ENCODE measurements at places on chromosomes 3 and 15.
A peak's percentile ranks its signal among the peaks of the same experiment; 100 is the strongest.

GRCh38 chr15:88125576-88125975, 131.0 kb downstream of the NTRK3 start:
- DNase-seq = no peak

DNA sequence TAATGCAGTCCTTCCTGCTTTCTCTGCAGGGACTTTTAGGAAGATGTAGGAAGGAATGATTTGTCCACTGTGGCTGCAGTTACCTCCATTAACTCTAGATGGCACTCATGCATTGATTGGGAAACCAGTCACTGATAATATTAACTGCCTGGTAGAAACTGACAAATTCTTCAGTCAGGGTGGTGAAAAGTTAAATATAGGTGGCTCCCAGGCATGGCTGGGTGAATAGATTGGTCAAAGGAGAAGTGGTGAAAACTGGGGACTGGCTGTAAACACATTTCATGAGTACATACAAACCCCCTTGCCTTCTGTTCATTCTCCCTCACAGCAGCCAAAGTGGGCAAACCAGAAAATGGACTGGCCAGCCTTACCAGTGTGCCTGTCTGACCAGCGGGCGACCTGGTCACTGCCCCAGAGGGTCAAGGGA, 333.4 kb downstream of the THSD4 start:
- DNase-seq = peak; percentile 60

- peak; percentile 8 for DNase-seq
These were observed 203.5 kb downstream of the RSRC1 start for GRCh38 chr3:158313338-158313927.

- no peak for DNase-seq
These were observed 5.3 kb upstream of the GCSAM start for GRCh38 chr3:112138219-112138969.

DNA sequence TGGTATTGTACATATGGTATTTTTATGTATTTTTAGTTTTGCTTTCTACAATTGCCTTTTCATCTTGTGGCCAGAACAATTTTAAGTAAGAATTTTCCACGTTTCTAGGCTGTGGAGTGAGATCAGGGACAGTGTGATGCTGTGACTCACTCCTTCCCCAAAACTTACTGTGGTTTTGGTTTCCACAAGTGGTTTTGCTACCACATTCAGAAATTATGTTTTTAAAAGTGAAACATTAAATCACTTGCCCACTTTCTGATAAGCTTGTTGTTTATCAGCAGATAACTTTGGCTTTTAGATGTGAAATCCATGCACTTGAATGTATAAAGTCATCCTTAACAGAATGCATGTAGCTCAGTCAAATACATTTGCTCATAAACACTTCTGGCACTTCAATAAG, 192.2 kb upstream of the THRB start:
- DNase-seq = no peak

DNA sequence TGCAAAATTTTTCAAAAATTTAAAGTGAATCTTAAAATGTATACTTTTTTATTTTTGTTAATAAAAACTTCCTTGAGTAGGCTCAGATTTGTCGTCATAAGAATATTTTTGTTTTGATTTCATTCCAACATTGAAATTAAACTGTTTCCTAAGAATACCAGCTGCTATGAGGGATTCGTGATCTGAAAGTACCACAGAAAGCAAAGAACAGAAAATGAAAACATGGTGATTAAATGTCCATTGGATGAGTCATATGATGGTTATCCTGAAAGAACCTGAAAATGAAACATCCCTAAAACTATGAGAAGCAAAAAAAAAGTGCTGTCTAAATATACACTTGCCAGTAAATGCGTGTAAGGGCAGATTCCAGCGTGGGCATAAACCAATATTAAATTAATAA, 143.8 kb downstream of the GMNC start:
- DNase-seq = no peak

DNA sequence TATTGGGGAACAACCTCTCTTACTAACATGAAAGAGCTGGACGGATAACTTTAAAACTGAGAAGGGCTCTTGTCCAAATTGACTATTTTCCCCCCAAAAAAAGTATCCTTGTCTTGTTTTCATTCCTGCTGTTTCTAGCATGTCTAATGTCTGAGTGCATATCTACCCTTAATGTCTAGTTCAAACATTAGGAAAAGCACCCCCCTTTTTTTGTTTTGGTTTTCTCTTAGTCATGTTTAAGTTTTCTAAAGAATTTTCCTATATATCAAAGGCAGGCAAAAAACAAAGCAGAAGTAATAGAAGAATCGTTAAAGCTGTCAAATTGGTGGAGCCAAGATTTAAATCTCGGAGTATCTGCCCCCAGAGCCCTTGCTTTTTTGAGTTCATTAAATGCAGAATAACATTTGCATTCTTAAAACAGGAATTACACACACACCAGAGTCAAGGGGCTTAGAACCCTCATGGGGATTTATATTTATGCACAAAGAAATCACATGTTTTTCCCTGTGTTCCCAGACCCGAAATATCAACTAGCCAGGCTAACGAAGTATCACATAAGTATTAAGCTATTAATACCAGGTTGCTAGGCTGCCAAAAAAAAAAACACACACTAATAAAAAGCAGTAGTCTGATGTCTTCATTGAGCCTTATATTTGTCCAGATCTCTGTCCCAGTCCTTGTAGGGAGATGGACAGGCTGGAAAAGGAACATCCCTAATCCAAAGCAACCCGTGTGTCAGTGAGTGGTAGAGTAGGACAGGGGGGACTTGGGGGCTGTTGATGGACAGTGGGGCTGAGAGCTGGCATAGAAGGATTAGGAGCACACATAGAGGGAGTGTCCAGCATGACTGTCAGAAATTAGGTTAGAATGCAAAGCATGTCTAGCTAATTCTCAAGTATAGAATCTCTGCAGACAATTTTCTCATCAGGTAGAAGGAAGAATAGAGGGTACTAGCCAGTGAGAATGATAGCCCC, 103.6 kb upstream of the BFSP2 start:
- no peak for DNase-seq

DNA sequence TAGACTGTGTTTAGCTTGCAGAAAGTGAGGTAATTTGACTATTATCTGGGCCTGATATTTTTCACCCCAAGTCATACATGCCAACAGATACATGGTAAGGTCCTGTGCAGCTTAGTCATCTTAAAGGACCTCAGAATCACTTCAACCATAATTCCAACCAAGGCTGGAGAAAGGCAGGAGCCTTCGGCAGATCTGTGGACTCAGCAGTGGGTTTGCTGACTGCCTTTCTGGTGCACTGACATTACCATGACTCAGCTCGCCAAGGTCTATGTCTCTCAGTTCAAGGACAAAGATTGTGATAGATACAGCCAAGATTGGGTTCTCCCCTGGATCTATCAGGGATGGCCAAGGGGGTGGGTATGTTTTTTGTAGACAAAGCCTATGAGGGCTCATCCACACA, 32.7 kb downstream of the LYZL4 start:
- DNase-seq = no peak

DNA sequence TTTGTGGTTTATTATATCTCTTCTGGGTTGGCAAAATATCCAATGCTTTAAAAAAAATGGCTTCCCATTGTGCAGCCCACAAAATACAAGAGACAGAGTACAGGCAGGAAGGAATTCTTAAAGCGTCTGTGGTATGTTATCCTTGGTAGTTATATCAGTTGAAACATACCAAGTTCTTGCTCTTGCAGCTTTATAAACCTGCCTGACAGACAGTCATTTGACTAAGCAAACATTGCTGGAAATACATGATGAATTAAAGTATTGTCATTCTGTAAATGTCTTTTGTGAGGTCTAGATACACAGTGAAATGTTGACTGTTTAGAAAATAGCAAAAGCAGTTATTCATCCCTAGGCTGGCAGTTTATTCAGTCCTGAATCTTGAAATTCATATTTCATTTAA, 44.8 kb upstream of the MAP3K13 start:
- peak; percentile 42 for DNase-seq

DNA sequence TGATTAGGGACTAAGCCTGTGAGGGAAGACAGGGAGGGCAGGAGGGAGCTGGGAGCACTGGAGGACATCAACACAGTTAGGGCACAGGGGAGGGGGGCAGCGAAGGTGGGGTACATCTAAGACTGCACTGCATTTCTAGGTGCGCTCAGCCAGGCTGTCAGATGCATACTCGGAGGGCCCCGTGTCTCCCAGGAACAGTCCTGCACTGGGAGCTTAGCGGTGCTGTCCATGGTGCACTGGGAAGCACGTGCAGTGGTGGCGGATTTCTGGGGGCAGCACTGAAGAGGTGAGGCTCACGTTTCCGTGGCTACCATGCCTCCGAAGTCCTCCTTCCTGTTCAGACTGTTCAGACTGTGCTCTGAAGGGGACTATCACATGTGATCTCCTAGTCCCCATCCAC, 54.4 kb downstream of the ROPN1B start:
- DNase-seq = no peak
